ENCODE measurements at places on chromosomes 2 and 18.

DNA sequence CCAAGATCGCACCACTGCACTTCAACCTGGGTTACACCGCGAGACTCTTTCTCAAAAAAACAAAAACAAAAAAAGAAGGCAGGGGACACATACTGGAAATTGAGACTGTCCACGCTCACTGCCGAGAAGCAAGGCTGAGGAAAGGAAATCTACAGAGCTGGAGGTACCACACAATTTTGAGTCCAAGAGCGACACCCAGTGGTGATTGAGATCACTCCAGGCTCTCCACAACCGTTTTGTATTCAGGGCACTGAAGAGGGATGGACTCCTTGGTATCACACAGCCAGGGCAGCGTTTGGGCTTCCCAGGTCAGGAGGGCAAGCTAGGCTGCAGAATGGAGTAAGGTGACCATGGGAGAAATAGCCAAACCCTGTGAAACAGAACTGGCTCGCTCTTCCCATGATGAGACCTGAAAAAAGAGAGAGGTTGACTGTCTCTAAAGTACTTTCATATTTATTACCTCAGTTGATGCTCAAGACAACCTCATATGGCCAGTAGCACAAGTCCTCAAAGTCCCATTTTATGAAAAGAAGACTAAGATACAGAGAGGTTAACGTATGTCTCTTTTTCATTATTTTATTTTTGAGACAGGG is 74.5 kb upstream of the YPEL5 start:
- DNase-seq = peak; percentile 58

GRCh38 chr18:24075767-24076597 is 61.4 kb downstream of the TTC39C start:
- peak; percentile 6 for DNase-seq

GRCh38 chr2:96264656-96265348 is 995 bp downstream of the TMEM127 start:
- DNase-seq = no peak

- DNase-seq = peak; percentile 10
Observed at GRCh38 chr18:63025251-63026090, 294.1 kb downstream of the BCL2 start.

DNA sequence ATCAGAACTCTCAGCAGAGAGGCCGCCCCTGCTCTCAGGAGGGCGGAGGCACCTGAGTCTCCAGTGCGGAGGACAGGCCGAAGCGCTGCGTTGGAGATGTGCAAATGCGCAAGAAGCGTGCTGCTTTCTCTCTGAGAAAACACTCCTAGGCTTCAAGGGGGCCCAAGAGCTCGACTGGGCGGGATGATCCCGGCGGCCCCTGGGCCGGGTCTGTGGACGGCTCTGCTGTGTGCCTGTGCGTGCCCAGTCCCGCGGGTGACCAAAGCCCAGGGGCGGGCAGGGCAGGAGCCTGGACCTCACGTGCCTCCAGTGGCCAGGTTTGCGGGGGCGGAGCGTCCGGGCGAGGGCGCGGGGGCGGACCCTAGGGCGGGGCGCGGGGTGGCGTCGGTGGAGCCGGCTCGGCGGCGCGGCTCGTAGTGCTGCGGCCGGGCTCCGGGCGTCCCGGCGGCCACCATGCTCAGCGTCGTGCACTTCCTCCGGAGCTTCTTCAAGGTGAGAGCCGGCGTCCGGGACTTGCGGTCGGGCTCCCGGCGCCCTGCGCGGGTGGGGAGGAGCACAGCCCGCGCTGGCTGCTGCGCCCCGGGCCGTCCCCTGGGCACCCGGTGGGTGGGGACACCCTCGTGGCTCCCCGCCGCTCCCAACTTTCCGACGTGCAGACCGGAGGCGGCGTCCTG is at the start of gene ARHGEF4:
ARHGEF4 (plus strand) TSS at position 414 of the 674 bp plus-strand sequence; CDS start at position 454, 40 bp downstream.
- DNase-seq = no peak

GRCh38 chr2:34305587-34305986 is 706.5 kb upstream of the FAM98A start:
- no peak for DNase-seq

- DNase-seq = no peak
Observed at GRCh38 chr2:12955864-12956263, 239.1 kb downstream of the TRIB2 start.

- no peak for DNase-seq
Observed at GRCh38 chr2:70504750-70505149, 48.9 kb downstream of the TGFA start.

All from kidney capillary endothelial cell (primary cell).